ENCODE measurements at places on chromosomes 3 and 15. TPM values are rescaled to one million over a fixed set of nuclear protein-coding genes. Genes with fewer than 3 reads are reported as not detected.

Gene LRRN1
- total RNA-seq = 61.6 TPM

Gene GOLGA6L7
- total RNA-seq = not detected

Gene STRA6
- total RNA-seq = 17.3 TPM

Gene IL17RD
- total RNA-seq = 32.2 TPM

Gene SEMA5B
- 33.2 TPM for total RNA-seq

Measured in camera-type eye (tissue), 1 donor.